ENCODE measurements at places on chromosomes 4 and X.

- DNase-seq, result no peak
Observed at GRCh38 chr4:155566354-155566753, 100.3 kb upstream of the GUCY1A1 start.

GRCh38 chr4:166675411-166675810, 558.9 kb downstream of the SPOCK3 start:
- no peak for DNase-seq

- no peak for DNase-seq
Observed at GRCh38 chr4:1204828-1205585, 32.6 kb upstream of the SPON2 start.

DNA sequence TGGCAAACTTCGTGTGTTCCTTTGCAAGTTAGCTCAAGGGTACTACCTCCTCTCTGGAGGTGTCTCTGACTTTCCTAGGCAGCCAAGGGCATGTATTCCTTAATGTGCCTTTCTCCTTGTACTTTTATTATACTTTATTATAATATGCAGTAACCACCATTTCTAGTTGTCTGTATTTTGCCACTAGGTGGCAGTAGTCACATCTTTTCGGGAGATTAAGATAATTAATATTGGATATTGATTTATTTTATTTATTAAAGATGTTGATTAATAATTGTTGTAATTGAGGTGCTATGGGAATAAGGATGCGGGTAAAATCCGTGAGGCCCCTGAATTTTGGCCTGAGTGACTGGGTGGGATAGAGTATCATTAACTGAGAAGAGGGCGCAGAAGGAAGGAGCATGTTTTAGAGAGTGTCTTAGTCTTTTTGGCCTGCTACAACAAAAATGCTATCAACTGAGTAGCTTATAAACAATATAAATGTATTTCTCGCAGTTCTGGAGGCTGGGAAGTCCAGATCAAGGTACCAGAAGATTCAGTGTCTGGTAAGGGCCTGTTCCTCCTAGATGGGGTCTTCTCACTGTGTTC, 153.3 kb downstream of the TMEM164 start:
- no peak for DNase-seq

DNA sequence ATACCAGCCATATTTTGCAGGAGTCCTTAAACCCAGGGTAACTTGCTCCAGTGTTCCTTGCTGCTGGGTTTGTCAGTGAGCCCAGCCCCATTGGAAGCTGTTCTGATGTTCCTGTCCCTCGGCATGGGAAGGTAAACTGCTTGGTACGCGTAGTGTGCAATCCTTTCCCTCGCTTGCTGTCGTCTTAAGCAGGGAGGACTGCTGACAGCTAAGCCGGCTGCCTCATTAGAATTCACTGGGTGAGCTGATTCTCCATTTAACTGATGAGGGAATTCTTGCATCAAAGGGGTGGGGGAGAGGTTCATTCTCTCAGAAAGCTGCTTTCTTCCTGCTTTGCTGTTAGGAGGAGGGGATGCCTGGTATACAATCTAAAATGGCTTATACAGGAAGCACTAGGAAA, 164.6 kb downstream of the MID1IP1 start:
- DNase-seq, result no peak

DNA sequence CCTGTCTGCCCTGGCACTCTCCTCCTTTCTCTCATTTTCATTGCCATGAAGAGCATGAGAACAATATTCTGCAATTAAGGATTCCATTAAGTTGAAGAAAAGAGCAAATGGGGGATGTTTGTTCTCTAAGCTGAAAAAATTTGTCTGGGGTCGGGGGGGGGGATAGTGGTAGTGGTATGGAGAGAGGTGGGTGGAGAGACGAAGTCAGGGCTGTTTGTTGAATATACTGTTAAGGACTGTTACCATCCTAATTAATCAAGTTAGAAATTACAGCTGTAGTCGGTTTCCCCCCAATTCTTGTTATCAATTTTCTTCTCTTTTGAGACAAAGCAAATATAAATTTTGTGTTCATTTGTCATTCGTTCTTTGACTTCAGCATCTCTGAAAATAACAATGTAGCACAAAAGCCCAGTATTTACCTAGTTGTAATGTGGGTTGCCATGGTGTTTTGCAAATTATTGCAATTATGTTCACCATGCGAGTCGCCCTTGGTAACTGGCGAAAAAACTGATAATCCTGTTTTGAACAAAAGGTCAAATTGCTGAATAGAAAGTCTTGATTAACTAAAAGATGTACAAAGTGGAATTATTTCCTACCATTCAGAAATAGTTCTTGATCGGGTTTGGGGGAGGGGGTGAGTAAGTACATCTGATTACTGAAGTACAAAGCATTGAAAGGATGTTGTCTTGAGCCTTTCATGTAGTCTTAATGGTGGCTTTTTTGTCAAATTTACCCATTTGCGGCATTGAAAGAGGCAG, 139.1 kb downstream of the ARX start:
- no peak for DNase-seq

DNA sequence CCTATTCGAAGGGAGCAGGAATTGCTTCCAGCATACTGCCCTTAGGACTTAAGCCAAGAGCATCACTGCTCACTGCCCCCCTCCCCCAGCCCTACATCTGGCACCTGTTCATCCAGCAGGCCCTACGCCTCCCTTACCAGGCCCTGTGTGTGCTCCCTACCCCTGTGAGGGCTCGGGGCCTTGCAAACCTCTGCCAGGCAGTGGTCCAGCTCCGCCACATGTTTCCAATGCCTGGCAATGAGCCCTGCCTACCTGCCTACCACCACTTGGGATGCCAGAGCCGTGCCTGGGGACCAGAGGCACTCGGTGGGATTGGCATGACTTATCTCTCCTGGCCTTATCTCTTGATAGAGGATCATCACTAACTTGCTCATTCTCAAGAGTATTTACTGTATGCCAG, 27.5 kb upstream of the MTM1 start:
- DNase-seq, result no peak

GRCh38 chr4:159410076-159410777, 307.3 kb downstream of the RAPGEF2 start:
- DNase-seq, result no peak

DNA sequence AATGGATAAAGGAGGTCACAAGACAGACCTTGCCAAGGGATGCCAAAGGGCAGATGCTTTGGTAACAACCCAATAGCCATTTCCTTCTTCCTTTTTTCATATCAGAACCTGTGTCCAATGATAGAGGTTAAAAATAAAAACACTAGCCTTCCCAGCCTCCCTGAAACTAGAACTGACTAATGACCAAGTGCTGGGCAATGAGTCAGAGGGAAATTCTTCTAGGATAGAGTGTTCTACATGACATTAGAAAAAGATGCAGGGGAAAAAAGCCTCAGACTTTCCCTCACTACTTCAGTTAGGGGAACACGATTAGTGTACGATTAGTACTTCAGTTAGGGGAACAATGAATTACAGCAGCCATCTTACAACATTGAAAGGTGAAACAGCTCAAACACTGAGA, 29.3 kb upstream of the FAM47C start:
- no peak for DNase-seq
